ENCODE measurements at places on chromosomes 6 and 20. TPM values are rescaled to one million over a fixed set of nuclear protein-coding genes. Genes with fewer than 3 reads are reported as not detected.

The TOX2 gene
- 5.2 TPM for total RNA-seq

The TPD52L1 gene
- 85.0 TPM for total RNA-seq

The NOTCH4 gene
- total RNA-seq = 18.2 TPM

The PSMB1 gene
- 92.3 TPM for total RNA-seq

The TUBB2B gene
- total RNA-seq = 6.9 TPM

The OR2J3 gene
- total RNA-seq = not detected

The TMEM244 gene
- not detected for total RNA-seq

The NR2E1 gene
- not detected for total RNA-seq

- H3K36me3 ChIP-seq = no peaks in the 10 kb centered on the region
- no peak for DNase-seq
- no peak overlapping the region for H3K4me3 ChIP-seq
These were observed 33.7 kb upstream of the EPB41L2 start for GRCh38 chr6:131096786-131097185.

DNA sequence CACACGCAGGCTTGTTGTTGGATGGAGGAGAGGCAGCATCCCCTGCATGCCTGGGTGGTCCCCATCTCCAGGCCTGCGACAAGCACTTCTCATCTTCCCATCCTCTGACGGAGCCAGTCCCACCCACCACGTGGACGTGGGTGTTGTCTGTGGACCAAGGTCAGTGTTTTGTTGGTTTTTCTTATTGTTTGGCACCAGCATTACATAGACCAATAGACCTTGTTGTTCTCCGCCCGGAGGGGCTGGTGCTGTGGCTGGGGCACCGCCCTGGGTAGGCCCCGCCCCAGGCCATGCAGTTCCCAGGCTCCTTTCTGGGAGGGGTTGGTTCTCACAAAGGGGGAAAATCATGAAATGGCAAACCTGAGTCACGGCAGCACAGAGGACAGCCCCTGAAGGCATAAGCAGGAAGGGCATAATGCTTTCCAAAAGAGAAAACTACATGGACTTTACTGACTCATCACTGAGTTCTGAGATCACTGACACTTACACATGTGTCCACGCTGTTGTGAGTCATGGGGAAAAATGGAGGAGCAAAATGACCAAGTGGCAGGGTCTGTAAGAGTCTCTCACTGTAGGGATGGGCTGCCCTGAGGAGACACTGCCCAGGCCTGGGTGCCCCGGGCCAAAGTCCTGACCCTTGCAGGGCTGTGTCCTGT is 90.8 kb downstream of the THBS2 start:
- H3K4me1 ChIP-seq = peaks cover 39% of the 10 kb centered on the region
- no peaks in the 10 kb centered on the region for H3K36me3 ChIP-seq
- H3K27me3 ChIP-seq = no peaks in the 10 kb centered on the region
- peak overlapping the region; percentile 90 for H3K27ac ChIP-seq
- peak; percentile 92 for DNase-seq
- no peak overlapping the region for H3K4me3 ChIP-seq

GRCh38 chr6:16718356-16718755 is 42.9 kb downstream of the ATXN1 start:
- DNase-seq = no peak
- H3K4me3 ChIP-seq = no peak overlapping the region
- H3K27ac ChIP-seq = no peak overlapping the region

DNA sequence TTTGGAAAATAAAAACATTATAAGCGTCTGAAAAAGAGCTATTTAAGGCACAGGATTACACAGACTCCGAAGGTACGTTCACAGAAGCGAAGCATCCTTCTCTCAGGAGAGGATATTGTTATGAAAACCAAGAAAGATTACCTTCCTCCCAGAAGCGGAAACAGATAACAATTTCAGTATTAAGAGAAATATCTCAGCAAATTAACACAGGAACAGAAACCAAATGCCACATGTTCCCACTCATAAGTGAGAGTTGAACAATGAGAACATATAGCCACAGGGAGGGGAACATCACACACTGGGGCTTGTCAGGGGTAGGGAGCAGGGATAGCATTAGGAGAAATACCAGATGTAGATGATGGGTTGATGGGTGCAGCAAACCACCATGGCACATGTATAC is 109.7 kb downstream of the CDK19 start:
- H3K27me3 ChIP-seq = no peaks in the 10 kb centered on the region
- DNase-seq = no peak
- no peak overlapping the region for H3K4me3 ChIP-seq
- no peaks in the 10 kb centered on the region for H3K4me1 ChIP-seq
- H3K36me3 ChIP-seq = no peaks in the 10 kb centered on the region
- H3K27ac ChIP-seq = no peak overlapping the region

DNA sequence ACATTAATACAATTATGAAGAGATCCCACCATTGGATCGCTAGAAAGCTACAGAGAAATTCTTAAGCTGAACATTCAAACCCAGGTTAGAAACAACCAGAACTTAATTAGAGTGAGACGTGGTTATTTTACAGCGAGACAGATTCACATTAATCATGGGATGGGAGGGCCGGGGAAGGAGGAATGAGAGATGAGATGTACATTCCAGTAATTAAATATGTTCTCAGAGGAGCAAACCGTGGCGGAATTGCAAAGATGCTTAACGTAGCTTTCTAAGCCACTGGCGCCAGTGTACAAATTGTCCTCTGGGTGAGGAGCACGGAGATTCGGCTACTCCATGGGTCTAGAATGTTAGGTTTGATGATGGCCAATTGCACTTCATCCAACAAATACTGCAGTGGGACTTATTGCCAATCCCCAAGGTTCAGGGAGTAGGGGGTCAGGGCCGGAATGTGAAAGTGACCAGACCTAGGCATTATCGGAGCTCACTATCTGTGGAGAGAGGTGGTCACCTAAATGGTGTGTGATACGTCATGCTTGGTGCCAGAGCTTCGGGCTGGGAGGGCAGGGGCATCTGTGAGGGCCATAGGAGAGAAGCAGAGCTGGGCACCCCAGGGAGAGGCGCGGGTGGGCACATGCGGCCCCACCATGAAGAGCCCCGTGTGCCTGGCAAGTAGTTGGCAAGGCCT is 114.7 kb downstream of the EDN3 start:
- no peaks in the 10 kb centered on the region for H3K27me3 ChIP-seq
- no peak overlapping the region for H3K4me3 ChIP-seq
- no peak overlapping the region for H3K27ac ChIP-seq
- no peaks in the 10 kb centered on the region for H3K4me1 ChIP-seq

DNA sequence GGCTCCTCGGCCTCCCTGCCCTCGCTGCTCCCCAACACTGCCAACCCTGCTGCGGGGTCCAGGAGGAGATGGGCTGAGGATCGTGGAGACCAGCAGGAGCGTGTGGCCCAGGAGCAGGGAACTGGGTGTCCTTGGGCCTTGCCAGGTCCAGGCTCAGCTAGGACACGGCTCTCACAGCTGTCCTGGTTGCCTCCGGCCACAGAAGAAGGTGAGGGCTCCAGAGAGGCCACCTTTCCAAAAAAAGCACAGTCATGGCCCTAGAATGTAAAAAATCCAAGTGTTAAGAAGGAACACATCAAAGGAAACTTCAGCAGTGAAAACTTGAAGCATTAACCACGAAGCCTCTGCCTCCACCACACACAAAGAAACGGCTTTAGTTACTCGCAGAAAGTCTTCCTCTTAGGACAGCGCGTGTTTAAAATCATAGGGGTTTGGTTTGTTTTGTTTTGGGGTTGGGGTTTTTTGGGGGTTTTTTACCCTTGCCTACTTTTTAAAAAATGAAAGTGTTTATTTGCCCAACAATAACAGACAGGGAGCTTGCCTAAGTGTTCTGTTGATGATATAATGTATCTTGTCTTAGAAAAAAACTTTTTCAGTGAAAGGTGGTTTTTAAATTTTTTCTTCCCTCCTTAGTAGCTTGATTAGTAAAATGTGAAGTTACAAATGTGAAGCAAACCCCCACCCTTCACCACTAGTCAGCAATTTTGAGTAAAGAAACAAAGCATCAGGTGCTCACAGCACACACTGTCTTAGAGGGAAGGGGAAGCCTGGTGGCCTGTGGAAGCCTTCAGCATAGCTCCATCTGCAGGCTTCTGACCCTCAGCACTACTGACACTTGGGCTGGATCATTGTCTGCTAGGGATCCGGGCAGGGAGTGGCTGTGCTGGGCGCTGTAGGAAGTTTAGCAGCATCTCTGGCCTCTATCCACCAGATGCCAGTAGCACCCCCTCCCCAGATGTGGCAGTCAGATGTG is 60.0 kb downstream of the PTPN1 start:
- no peaks in the 10 kb centered on the region for H3K36me3 ChIP-seq
- H3K27ac ChIP-seq = no peak overlapping the region
- peaks cover 39% of the 10 kb centered on the region for H3K4me1 ChIP-seq
- H3K4me3 ChIP-seq = no peak overlapping the region

DNA sequence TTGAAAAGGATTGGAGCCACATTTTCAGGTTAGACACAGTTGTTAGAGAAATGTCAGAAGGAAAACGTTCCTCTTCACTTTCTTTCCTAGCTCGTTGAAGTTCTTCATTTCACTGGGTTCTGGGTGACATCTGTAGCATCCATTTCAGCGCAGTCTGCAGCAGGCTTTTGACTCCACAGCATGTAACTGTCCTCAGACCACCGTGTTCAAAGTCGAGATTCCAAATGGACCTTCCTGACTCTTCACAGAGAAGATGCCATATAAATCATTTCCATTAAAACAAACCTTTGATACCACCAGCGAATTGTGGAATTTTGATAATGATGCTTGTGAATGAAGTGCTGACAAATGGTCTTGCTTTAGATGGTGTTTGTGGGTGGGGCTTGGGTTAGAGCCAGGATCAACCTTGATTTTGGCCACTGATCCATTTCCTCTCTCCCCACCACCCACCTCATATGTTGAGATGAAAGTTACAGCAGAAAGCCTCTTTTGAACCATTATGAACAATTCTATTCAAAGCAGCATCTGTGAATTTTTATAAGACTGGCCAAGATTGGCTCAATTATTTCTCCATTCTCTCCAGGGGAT is 185.3 kb upstream of the PREP start:
- no peaks in the 10 kb centered on the region for H3K36me3 ChIP-seq
- no peak for DNase-seq
- no peaks in the 10 kb centered on the region for H3K27me3 ChIP-seq
- H3K4me3 ChIP-seq = no peak overlapping the region
- H3K4me1 ChIP-seq = peaks cover 6% of the 10 kb centered on the region
- no peak overlapping the region for H3K27ac ChIP-seq

DNA sequence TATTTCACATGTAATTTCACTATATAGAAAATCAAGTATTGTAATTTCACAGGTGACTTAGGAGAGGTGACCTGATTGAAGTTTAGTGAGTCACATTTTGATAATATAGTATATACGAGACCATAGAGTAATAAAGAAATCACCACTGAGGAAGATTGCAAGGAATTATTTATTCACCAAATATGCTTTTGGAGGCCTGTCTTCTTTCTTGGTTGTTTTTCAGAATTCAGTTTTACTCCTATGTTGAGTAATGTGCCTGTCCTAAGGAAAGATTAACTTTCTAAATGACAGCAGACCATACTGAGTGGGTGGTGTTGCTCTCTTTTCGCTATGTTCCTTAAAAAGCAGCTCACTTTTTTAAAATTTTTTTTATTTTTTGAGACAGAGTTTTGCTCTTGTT is 87.5 kb upstream of the FOXO3 start:
- no peaks in the 10 kb centered on the region for H3K4me1 ChIP-seq
- H3K27me3 ChIP-seq = no peaks in the 10 kb centered on the region
- H3K27ac ChIP-seq = no peak overlapping the region
- no peak for DNase-seq
- H3K4me3 ChIP-seq = no peak overlapping the region
- no peaks in the 10 kb centered on the region for H3K36me3 ChIP-seq

DNA sequence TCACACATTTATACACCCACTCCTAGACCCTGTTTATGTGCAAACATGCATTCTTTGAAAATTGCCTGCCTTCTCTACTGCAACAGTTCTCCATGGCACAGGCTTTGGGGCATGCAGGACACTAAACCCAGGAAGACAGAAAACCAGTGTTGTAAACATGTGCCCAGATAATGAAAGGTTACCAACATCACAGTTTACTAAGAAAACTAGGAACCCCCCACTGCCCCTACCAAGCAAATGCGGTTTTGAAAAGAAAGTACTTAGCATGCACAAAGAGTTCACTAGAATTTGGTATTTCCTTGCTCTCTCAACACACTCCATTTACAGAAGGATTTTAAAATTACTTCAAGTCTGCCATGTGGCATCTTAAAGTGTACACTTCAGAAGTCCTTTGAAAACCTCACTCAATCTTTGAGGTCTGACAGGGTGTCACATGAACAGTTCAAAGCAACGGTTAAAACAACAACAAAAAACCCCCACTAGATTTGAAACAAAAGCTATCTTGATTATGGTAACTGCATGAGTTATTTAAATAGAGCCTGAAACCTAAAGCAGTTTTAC is 245.0 kb downstream of the GMPR start:
- no peak overlapping the region for H3K27ac ChIP-seq
- no peak for DNase-seq

- H3K4me3 ChIP-seq = no peak overlapping the region
- no peaks in the 10 kb centered on the region for H3K36me3 ChIP-seq
- peaks cover 38% of the 10 kb centered on the region for H3K4me1 ChIP-seq
- peak overlapping the region; percentile 66 for H3K27ac ChIP-seq
- DNase-seq = no peak
These were observed 81.0 kb downstream of the NDUFAF5 start for GRCh38 chr20:13865791-13866351.

DNA sequence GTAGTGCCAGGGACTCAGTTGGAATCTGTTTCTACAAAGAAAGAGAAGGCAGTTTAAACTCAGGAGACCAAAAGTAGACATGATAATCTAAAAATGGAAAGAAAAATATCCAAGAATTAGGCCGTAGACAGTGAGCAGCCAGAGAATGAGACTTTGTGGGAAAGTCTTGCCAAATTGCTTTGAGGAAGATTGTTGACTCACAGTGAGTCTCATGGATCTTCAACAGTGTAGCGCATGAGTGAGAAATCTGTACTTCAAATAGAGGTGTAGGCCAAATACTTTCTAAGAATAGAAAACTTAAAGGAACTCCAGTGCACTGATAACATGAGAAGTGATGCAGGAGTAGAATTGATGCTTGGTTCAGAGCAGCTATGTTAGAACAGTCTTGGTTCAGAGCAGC is 284.5 kb downstream of the HTR1B start:
- H3K4me3 ChIP-seq = no peak overlapping the region
- no peak overlapping the region for H3K27ac ChIP-seq
- no peaks in the 10 kb centered on the region for H3K4me1 ChIP-seq
- H3K27me3 ChIP-seq = no peaks in the 10 kb centered on the region
- no peaks in the 10 kb centered on the region for H3K36me3 ChIP-seq

- no peaks in the 10 kb centered on the region for H3K36me3 ChIP-seq
- DNase-seq = no peak
- H3K27me3 ChIP-seq = no peaks in the 10 kb centered on the region
- no peak overlapping the region for H3K27ac ChIP-seq
These were observed 139.7 kb downstream of the PLCB1 start for GRCh38 chr20:8271727-8272126.

- H3K4me3 ChIP-seq = no peak overlapping the region
- H3K4me1 ChIP-seq = peaks cover 9% of the 10 kb centered on the region
- no peaks in the 10 kb centered on the region for H3K36me3 ChIP-seq
- H3K27ac ChIP-seq = peak overlapping the region; percentile 56
These were observed 22.8 kb downstream of the ECT2L start for GRCh38 chr6:138818496-138819194.

GRCh38 chr6:137751768-137752560 is 115.1 kb upstream of the TNFAIP3 start:
- H3K36me3 ChIP-seq = no peaks in the 10 kb centered on the region
- H3K4me3 ChIP-seq = no peak overlapping the region
- H3K4me1 ChIP-seq = no peaks in the 10 kb centered on the region
- H3K27ac ChIP-seq = no peak overlapping the region

- no peak overlapping the region for H3K27ac ChIP-seq
- DNase-seq = no peak
- H3K4me3 ChIP-seq = no peak overlapping the region
- H3K36me3 ChIP-seq = no peaks in the 10 kb centered on the region
These were observed 35.0 kb downstream of the BTBD9 start for GRCh38 chr6:38604700-38605099.

GRCh38 chr20:40899344-40899743 is 129.3 kb upstream of the TOP1 start:
- H3K4me3 ChIP-seq = no peak overlapping the region
- no peaks in the 10 kb centered on the region for H3K27me3 ChIP-seq
- H3K4me1 ChIP-seq = peaks cover 6% of the 10 kb centered on the region

Data from vagina (tissue), 2 donors.